ENCODE measurements at places on chromosomes 7 and 10.
A peak's percentile ranks its signal among the peaks of the same experiment; 100 is the strongest.

GRCh38 chr10:100061401-100061800 lies 20.3 kb downstream of the CPN1 start:
- no peak for DNase-seq

GRCh38 chr10:118449521-118449920 lies 107.4 kb upstream of the FAM204A start:
- DNase-seq: no peak

DNA sequence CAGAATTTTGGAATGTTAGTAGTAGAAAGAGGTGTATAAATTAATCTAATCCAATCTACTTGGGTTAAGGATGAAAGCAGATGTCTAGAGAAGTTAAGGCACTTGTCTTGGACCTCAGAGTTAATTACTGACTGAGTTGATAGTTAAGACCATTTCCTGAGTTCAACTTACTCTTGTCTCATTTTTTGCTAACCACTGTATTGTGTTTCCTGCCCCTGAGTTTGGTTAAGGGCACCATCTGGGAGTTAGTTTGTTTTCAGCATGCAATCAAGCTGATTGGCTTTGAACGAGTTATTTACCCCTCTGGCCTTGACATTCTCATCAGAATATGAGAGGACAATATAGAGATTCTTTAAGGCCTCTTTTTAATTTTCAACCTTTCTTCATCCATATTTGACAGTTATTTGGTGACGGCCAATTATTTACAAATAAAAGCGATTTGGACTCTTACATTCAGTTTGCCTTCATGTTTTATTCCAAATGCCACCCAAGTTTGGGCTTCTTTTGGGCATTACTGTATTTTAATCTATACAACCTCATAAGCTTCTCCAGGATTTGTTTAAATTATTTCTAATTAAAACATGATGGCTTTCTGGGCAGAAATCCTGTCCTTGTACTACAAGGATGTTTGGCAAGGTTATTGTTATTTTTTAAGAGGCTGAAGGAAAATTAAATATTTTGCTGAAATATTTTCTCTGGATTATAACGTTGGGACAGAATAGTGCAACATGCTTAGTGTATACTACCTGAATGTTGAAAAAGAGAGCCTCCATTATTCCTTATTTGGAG lies 225.0 kb downstream of the CACNB2 start:
- DNase-seq: no peak

DNA sequence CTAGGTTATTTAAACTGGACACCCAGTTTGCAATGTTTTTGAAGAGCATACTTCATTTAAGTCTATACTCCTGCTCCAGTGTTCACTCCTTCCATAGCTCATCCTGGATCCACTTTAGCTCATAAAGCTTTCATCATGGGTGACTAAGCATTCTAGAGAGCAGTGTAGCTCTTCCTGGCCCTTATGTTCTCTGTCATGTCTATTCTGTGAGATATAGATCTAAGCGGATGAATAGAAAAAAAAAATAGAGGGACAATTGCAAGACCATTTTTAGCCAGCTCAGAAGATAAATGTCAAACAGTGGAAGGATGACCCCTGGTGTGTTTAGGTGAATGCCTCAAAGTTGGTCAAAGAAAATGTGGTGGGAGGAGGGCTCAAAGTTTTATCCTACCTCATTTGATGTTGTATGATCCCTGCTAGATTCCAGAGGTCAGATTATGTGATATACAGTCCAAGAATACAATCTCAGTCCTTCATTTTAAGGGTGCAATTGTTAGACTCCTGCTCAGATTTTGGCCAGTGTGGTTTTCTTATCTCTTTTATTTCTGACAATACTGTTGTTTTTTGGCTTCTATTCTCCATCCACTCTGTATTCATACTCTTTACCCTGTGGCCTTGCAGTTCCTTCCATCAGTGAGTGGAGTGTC lies 7.5 kb upstream of the HECW1 start:
- no peak for DNase-seq

DNA sequence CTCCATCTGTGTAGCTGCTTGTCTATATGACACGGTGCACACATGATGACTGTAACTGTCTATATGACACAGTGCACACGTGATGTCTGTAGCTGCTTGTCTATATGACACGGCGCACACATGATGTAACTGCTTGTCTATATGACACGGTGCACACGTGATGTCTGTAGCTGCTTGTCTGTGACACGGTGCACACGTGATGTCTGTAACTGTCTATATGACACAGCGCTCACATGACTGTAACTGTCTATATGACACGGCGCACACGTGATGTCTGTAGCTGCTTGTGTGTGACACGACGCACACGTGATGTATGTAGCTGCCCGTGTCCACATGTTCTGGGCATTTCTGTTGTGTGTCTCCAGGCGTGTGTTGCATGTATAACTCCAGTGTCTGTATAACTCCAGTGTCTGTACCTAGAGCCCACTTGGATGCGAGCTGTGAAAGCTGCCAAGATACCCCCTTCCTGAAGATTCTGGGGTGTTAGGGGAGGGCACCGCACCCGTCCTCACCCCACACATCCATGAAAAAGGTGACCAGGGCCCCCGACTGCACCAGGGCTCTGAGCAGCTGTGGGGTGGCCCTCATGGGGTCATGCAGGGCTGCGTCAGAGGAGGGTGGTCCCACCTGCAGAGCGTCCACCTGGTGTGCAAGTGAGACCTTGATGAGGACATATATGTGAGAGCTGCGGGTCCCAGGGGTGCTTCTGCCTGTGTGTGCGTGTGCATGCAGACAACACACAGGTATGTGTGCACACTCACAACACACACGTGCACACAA lies 137.9 kb downstream of the ELFN1 start:
- no peak for DNase-seq

GRCh38 chr10:109922976-109923921 lies at the start of gene XPNPEP1:
TSS of gene XPNPEP1 (minus strand) at chr10:109923511. CDS start at chr10:109923433, 78 bp downstream.
- peak; percentile 92 for DNase-seq

GRCh38 chr10:60162631-60163030 lies 227.0 kb downstream of the ANK3 start:
- no peak for DNase-seq

DNA sequence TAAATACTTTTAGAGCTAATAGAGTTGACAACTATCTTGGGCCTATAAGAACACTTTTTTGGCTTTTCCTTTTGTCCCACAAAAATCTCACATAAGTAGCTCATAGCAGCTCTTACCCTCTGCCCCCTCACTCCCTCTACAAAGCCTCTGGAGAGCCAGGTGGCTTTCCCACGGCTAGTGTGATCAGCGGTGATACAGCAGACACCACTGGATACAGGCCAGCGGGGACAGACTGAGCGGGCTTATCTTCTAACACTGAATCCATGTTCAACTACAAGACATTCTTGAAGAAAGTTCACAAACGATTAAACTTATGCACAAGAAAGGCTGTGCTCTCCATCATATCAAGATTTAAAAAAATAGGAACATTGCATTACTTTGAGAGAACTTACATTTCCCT lies 377.2 kb downstream of the PARD3 start:
- DNase-seq: no peak

DNA sequence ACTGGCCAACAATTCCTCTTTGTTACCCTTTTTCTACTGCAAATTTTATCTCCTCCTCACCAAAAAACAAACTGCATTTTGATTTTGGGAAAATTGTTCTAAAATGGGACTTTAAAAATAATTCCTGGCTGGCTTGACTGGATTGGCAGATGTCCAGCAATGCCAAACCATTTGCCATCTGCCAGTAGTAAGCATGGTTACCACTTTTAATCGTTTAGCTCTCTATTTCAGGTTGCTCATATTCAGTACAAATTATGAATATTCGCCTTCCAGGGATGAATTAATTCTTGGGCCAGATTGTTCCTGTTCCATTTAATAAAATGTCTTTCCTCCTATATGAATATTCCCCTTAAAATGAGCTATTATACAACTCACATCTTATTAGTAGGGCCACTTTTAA lies 35.7 kb downstream of the SMNDC1 start:
- no peak for DNase-seq

- DNase-seq: peak; percentile 30
Measured at GRCh38 chr7:80277434-80278427, 143.1 kb downstream of the GNAI1 start.

Data from lung (tissue), 17 donors.